ENCODE measurements at places on chromosomes 6 and 20.

DNA sequence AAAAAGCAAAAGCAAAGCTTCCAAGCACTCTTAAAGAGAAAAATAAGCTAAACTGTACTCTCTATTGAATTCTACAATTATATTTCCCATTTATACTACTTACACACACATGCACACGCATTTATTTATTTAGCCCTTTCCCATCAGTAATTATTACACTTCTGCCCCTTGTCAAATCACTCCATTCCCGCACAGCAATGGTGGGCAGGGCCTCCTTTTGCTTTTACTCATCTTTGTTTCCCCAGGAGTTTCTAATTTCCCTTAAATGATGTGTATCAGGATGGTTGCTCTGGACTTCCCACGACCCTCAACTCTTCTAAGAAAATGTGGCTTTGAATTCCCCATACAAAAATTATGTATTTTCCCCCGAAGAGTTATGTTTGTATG, 19.9 kb downstream of the PXT1 start:
- peak overlapping the region; percentile 94 for H3K27ac ChIP-seq
- H3K27me3 ChIP-seq, result no peaks in the 10 kb centered on the region
- H3K4me3 ChIP-seq, result peak overlapping the region; percentile 92
- DNase-seq, result no peak
- no peaks in the 10 kb centered on the region for H3K36me3 ChIP-seq
- H3K4me1 ChIP-seq, result peaks cover 16% of the 10 kb centered on the region

- no peaks in the 10 kb centered on the region for H3K27me3 ChIP-seq
- H3K4me1 ChIP-seq, result peaks cover 82% of the 10 kb centered on the region
- H3K27ac ChIP-seq, result peak overlapping the region; percentile 57
- peak overlapping the region; percentile 12 for H3K4me3 ChIP-seq
- H3K36me3 ChIP-seq, result peaks cover 32% of the 10 kb centered on the region
- no peak for DNase-seq
Measured at GRCh38 chr6:142810952-142811514, 133.9 kb downstream of the HIVEP2 start.

DNA sequence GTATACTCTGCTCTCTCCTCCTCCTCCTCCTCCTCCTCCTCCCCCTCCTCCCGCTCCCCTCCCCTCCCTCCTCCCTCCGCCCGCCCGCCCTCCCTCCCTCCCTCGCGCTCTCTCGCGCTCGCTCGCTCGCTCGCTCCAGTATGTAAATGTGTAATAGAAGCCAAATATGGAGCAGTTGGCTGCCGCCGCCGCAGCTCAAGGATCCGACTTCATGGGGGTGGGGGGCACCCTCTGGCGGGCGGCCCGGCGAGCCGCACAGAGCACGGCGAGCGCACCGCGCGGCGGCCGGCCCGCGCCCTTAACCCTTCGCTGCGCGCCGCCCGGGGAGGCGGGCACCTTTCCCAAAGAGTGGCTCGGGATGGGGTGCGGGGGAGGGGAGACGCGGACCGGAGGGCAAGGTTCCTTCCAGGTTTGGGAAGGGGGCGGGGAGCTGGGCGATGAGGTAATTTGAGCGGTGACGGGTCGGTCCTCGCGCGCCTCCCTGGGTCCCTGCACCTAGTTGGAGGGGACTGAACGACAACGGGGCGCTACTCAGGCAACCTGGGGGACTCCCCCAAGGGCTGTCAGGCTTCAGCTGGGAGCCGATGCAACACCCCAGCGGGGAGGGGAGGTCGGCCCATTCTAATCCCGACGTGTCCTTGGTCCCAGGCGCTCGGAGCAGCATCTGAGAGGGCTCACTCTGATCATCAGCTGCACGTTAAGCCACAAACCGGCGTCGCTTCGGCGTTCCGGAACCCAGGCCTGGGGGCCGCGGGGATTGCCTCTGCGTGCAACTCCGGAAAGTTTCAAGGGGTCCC, 409 bp upstream of the ATXN1 start:
- H3K4me1 ChIP-seq, result peaks cover 61% of the 10 kb centered on the region
- no peaks in the 10 kb centered on the region for H3K36me3 ChIP-seq
- peak overlapping the region; percentile 94 for H3K27ac ChIP-seq
- H3K4me3 ChIP-seq, result peak overlapping the region; percentile 92
- peak; percentile 83 for DNase-seq
- H3K27me3 ChIP-seq, result no peaks in the 10 kb centered on the region

DNA sequence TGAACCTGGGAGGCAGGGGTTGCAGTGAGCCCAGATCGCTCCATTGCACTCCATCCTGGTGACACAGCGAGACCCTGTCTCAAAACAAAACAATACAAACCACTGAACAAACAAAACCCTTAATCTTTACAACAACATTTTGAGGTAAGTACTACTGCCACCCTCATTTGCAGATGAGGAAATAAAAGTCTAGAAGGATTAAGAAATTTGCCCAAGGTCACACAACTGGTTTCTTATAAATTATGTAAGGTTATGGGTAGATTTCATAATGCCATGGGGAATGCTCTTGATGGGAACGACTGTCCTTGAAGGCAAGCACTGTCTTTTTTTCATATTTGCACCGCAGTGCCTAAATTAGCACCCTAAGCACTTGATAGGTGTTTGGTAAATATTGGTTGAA, 13.8 kb upstream of the B4GALT5 start:
- H3K4me3 ChIP-seq, result no peak overlapping the region
- H3K36me3 ChIP-seq, result no peaks in the 10 kb centered on the region
- H3K27me3 ChIP-seq, result peaks cover 5% of the 10 kb centered on the region
- DNase-seq, result no peak

DNA sequence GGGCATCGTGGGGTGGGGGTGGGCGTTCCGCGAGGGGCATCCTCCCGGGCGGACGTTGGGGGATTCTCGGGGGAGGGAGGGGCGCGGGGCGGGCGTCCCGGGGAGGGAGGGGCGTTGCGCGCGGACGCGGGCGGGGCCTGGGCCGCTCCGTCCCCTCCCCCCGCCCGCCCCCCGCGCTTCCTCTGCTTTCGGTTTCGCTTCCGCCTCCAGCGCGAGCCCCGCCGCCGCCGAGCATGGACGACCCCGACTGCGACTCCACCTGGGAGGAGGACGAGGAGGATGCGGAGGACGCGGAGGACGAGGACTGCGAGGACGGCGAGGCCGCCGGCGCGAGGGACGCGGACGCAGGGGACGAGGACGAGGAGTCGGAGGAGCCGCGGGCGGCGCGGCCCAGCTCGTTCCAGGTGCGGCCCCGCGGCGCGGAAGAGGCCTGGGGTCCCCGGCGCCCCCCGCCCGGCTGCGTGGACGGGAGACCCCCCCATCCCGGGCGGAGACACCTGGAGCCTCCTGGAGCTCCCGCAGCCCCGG, at the start of gene OGFR:
TSS of gene OGFR (plus strand) at position 209 of the 528 bp plus-strand sequence. CDS start at position 234, 25 bp downstream.
- H3K4me3 ChIP-seq, result peak within 1 kb of the TSS; percentile 90
- H3K27me3 ChIP-seq, result no peaks in the 10 kb centered on the region
- H3K27ac ChIP-seq, result peak within 1 kb of the TSS; percentile 98
- H3K4me1 ChIP-seq, result peaks cover 14% of the 10 kb centered on the region
- DNase-seq, result peak; percentile 70

DNA sequence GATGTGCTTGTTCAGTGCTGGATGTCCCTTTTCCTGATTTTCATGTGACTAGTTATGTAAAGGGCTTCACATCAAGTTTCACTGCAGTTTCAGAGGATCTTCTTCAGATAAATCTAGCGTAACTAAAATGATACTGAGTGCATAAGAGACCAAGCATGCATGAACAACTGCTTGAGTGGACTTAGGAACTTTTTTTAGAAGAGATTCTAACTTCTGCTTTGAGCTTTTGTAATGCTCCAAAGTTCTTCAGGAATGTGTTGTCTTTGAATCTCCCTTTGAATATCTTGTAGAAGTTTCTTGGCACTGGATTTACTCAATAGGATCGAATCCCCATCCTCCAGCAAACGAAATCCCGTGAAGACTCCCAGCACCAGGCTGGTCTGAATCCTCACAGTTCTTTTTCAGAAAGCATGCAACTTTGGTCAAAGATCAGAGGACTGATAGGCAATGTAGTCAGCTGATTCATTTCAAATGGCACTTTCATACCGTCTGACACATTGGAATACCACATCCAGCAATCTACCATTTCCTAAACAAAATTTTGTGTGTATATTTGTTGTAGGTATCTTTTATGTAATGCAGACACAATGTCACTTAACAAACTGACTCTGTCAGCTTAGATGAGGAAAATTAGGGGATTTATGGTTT, 33.2 kb downstream of the ENPP1 start:
- no peaks in the 10 kb centered on the region for H3K4me1 ChIP-seq
- no peak overlapping the region for H3K27ac ChIP-seq
- peaks cover 24% of the 10 kb centered on the region for H3K27me3 ChIP-seq
- DNase-seq, result no peak

- H3K27ac ChIP-seq, result no peak overlapping the region
- no peak overlapping the region for H3K4me3 ChIP-seq
- peaks cover 3% of the 10 kb centered on the region for H3K36me3 ChIP-seq
- no peaks in the 10 kb centered on the region for H3K27me3 ChIP-seq
- H3K4me1 ChIP-seq, result peaks cover under 1% of the 10 kb centered on the region
Measured at GRCh38 chr6:130670142-130670541, 157.1 kb upstream of the SMLR1 start.

- no peak overlapping the region for H3K4me3 ChIP-seq
- H3K27ac ChIP-seq, result no peak overlapping the region
- H3K36me3 ChIP-seq, result no peaks in the 10 kb centered on the region
- H3K27me3 ChIP-seq, result no peaks in the 10 kb centered on the region
- H3K4me1 ChIP-seq, result peaks cover 20% of the 10 kb centered on the region
- DNase-seq, result no peak
Measured at GRCh38 chr20:63533871-63534393, 3.2 kb downstream of the PTK6 start.

GRCh38 chr20:30484749-30485070, 772.8 kb upstream of the DEFB115 start:
- no peak overlapping the region for H3K27ac ChIP-seq
- H3K4me3 ChIP-seq, result no peak overlapping the region
- peaks cover 3% of the 10 kb centered on the region for H3K27me3 ChIP-seq
- H3K36me3 ChIP-seq, result peaks cover 9% of the 10 kb centered on the region
- no peak for DNase-seq

DNA sequence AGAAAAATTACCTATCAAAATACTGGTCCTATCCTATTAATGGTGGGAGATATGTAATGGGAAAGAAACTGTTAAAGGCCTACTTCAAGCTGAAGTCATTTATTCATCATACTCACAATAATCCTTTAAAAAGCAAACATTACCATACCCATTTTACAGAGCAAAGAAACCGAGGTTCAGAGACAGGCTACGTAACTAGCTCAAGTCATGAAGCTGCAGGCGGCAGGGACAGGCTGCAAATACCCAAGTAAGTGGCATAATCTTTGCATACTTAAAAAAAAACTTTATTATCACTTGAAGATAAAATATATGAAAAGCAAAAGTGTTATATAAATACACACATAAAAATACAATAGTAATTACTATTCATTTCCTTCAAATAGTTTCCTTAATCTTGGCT, 2.6 kb downstream of the RALGAPA2 start:
- H3K27me3 ChIP-seq, result no peaks in the 10 kb centered on the region
- no peak overlapping the region for H3K27ac ChIP-seq
- H3K36me3 ChIP-seq, result no peaks in the 10 kb centered on the region
- DNase-seq, result no peak

DNA sequence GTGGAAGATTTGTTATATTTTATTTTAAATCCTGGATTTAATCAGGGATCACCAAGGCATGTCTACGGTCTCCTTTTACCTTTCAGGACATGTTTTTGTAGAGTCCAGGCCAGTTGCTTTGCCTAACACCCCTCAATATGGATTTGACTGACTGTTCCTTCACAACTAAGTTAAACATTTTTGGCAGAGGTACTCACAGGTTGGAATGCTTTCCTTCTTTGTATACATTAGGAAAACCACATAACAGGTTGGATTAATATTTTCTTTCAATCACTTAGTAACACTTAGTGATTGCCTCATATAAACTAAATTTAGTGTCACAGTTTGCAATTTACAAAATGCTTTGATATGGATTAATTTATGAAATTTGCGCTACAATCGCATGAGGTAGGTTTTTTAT, 64.5 kb downstream of the IPCEF1 start:
- no peak overlapping the region for H3K4me3 ChIP-seq
- H3K27ac ChIP-seq, result no peak overlapping the region
- no peak for DNase-seq
- no peaks in the 10 kb centered on the region for H3K4me1 ChIP-seq

DNA sequence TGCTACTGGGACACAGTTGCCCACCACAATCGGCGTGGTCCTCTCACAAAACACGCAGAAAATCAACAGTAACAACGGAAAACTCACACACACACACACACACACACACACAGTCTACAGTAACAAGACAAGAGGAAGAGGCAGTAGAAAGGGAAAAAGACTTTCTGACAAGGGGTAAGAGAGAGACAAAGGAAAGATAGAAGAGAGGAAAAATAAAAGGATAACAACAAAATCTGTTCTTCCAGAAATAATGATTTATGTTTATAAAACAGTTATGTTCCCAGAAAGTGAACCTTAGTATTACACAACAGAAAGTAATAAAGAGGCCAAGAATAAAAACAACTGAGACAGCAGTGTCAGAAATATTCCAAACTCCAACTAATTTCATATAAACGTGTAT, 2.9 kb downstream of the RANBP9 start:
- peak; percentile 17 for DNase-seq
- H3K4me1 ChIP-seq, result peaks cover 53% of the 10 kb centered on the region
- H3K27me3 ChIP-seq, result no peaks in the 10 kb centered on the region
- peak overlapping the region; percentile 97 for H3K4me3 ChIP-seq

DNA sequence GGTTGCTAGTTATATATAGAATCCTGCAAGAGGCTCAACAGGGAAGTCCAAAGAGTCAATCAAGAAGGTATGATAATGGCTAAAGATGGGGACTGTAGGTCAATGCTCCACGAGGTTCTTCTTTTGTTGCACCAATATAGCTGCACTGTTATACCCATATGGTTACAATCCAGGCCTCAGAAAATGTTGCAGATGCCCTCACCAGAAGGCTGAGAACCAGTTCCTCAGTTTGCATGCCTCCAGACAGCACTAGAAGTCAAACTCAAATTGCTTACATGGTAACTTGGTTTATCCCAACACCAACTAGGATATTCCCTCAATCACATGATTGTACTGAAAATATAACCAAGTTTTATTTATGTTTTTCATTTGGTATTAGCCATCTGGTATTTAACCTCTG, 12.1 kb downstream of the EEF1A1 start:
- H3K4me3 ChIP-seq, result no peak overlapping the region
- H3K36me3 ChIP-seq, result peaks cover 19% of the 10 kb centered on the region
- no peak overlapping the region for H3K27ac ChIP-seq
- H3K4me1 ChIP-seq, result no peaks in the 10 kb centered on the region

- peak overlapping the region; percentile 74 for H3K4me3 ChIP-seq
- H3K36me3 ChIP-seq, result no peaks in the 10 kb centered on the region
- peaks cover 19% of the 10 kb centered on the region for H3K4me1 ChIP-seq
- peak overlapping the region; percentile 51 for H3K27ac ChIP-seq
- H3K27me3 ChIP-seq, result no peaks in the 10 kb centered on the region
Measured at GRCh38 chr6:31396422-31397152, 6.8 kb upstream of the MICA start.

- peaks cover 36% of the 10 kb centered on the region for H3K4me1 ChIP-seq
- H3K27me3 ChIP-seq, result no peaks in the 10 kb centered on the region
- no peak for DNase-seq
- H3K4me3 ChIP-seq, result peak overlapping the region; percentile 92
- H3K27ac ChIP-seq, result peak overlapping the region; percentile 98
Measured at GRCh38 chr6:31826793-31827285, 699 bp upstream of the HSPA1B start.

GRCh38 chr6:142292166-142292924, 9.5 kb upstream of the ADGRG6 start:
- no peaks in the 10 kb centered on the region for H3K36me3 ChIP-seq
- H3K4me1 ChIP-seq, result no peaks in the 10 kb centered on the region
- H3K4me3 ChIP-seq, result no peak overlapping the region
- no peak overlapping the region for H3K27ac ChIP-seq
- DNase-seq, result no peak

Measured in naive thymus-derived CD8-positive, alpha-beta T cell (primary cell).